ENCODE measurements at places on chromosomes 1 and 21.

DNA sequence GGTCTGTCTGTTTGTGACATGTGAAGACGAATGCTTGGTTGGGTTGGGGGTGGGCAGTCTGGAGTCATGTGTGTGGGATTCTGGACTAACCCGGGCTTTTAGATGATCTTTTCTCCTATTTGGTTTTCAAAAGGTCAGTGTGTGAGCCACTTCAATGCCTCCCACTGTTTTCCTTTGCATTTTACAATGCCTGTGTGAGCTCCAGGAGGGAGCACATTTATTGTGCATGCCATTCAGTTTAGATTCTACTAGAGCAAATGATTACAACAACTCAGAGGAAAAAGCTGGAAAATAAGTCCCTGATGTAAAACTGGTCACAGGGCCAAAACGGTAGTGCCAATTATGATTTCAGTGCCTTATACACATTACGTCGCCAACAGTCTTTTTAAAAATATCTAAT lies 90.9 kb downstream of the LYPLAL1 start:
- no peak for DNase-seq

DNA sequence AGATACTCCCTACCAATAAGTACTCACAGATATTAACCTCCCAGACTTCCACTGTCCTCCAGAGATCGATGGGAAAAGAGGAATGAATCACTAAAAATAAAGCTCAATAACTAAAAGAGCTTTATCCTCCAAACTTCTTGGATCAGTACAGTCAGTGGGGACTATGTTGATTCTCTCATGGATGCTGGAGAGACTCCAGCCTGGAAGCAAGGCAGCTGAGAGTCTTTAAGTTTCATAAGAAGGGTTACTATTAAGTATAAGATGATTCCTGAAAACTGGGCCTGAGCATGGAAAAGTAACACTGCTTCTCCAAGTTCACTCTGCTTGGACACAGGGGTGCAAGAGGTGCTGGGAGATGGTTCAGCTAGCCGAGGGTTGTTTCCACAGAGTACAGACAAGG lies 6.2 kb upstream of the DDR2 start:
- DNase-seq: no peak

GRCh38 chr1:205272536-205272935 lies 44.8 kb downstream of the TMCC2 start:
- no peak for DNase-seq

- DNase-seq: no peak
These were observed 16.0 kb downstream of the KRTAP19-8 start for GRCh38 chr21:31022306-31022705.

GRCh38 chr21:34004974-34005373 lies 68.4 kb upstream of the MRPS6 start:
- no peak for DNase-seq

- no peak for DNase-seq
These were observed 971 bp upstream of the GNG4 start for GRCh38 chr1:235650341-235651169.
